Lung (tissue), 17 donors: ENCODE measurements at places on chromosomes 3 and 15.

- no peak for DNase-seq
Observed at GRCh38 chr3:111863942-111864694, 5.1 kb downstream of the PHLDB2 start.

- DNase-seq: no peak
Observed at GRCh38 chr15:42332331-42332730, 27.0 kb upstream of the CAPN3 start.

GRCh38 chr15:93929375-93930094 is 301.8 kb upstream of the MCTP2 start:
- peak; percentile 8 for DNase-seq

DNA sequence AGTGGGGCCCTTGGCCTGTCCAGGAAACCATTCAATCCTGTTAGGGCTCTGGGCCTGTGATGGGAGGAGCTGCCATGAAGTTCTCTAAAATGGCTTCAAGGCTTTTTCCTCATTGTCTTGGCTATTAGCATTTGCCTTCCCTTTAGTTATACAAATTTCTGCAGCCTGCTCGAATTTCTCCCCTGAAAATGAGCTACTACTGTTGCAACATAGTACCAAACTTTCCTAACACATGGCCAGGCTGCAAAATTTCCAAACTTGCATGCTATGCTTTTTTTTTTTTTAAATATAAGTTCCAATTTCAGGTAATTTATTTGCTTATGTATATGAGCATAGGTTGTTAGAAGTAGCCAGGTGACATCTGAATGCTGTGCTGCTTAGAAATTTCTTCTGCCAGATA is 560.8 kb upstream of the TBL1XR1 start:
- DNase-seq: no peak

GRCh38 chr3:56137415-56137814 is 330.9 kb downstream of the ERC2 start:
- DNase-seq: no peak

GRCh38 chr3:122097141-122097540 is 42.0 kb downstream of the CD86 start:
- DNase-seq: no peak

DNA sequence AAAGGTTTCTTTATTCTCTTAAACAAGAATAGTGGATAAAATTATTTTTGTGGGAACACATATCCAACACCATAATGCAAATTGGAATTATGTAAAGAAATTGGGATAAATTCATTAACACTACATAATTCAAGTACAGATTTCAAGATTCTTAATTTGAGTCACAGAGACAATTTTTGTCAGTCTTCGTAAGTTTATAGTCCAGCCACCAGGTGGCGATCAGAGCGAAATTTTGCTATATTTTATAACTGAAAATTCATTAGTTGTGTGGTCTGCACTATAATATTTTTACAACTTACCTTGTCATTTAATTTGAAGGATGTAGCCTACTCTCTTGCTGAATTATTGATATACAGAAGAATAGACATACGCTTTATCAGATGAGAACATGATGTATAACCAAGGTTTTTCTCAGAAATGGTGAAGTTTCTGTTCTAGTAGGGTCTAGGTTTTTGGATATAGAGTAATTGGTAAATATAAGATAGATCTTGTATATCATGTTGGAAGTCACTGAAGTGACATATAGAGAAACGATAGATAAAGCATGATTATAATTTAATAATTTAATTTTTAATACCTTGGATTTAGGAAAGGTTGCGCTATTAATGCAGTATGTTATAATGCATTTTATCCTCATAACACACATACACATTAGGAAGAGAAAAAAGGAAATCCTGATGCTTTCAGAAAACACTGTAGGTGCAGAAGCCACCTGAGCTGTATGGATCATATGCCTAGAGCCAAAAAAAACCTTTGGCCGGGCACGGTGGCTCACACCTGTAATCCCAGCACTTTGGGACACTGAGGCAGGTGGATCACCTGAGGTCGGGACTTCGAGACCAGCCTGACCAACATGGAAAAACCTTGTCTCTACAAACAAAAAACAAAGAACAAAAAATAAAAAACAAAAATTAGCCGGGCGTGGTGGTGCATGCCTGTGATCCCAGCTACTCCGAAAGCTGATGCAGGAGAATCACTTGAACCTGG is 31.7 kb downstream of the PLSCR4 start:
- peak; percentile 66 for DNase-seq

DNA sequence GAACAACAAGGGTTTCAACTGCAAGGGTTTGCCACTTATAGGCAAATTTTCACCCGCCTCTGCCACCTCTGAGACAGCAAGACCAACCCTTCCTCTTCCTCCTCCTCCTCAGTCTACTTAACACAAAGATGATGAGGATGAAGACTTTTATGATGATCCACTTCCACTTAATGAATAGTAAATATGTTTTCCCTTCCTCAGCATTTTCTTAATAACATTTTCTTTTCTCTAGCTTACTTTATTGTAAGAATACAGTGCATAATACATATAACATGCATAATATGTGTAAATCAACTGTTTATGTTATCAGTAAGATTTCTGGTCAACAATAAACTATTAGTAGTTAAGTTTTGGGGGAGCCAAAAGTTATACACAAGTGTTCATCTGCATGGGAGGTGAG is 77.4 kb downstream of the KLF15 start:
- DNase-seq: no peak

DNA sequence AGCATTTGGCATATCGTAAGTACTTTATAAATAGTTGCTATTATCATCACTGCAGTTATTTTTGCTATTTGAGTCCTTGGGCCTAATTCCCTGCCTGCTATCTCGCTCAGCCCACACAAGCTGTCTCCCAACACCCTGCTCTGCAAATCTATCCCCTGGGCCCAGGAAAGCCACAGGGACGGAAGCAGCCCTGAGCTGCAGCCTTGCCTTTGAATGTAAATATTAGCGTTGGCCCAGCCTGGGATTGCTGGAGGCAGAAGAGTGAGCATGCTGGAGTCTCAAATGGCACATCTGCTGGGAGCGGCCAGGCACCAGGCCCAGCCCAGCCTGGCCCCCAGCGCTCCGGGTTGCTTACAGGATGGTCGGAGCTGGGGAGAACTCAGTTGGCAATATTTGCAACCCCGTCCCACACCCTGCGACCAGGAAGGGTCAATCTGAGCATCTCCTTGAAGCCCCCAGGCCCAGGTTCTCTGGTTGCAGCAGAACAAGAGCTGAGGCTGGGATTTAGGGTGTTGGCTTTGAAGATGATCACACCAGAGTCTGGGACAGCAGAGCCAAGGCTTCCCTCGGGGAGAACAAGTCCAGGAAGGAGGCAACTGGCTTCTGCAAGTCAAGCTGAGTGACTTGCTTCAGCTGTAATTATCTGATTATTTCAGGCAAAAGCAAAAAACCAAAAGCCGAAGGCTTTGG is 529.6 kb downstream of the SHQ1 start:
- DNase-seq: peak; percentile 61

DNA sequence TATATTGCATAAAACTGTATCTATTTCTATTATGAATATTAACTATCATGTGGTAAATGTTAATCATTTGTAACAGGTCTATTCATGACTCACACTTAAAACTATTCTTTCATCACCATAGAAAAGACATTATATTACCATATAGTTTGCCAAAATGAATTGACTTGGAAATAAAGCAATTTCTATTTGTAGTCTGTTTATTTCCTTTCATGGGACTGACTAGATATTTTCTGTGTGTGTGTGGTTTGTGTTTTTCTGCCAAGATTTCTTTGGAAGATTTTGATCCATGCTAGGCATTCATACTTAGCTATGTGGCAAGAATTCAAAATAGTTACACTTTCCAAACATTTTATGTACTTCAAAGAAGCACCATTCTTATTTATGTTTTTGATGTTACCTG is 522.5 kb upstream of the AGTR1 start:
- DNase-seq: no peak

GRCh38 chr3:132418916-132419315 is 1.6 kb downstream of the DNAJC13 start:
- DNase-seq: peak; percentile 32

GRCh38 chr3:48422272-48422671 is 7.6 kb downstream of the PLXNB1 start:
- DNase-seq: no peak

- DNase-seq: no peak
Observed at GRCh38 chr3:52121464-52121805, 32.8 kb downstream of the POC1A start.

DNA sequence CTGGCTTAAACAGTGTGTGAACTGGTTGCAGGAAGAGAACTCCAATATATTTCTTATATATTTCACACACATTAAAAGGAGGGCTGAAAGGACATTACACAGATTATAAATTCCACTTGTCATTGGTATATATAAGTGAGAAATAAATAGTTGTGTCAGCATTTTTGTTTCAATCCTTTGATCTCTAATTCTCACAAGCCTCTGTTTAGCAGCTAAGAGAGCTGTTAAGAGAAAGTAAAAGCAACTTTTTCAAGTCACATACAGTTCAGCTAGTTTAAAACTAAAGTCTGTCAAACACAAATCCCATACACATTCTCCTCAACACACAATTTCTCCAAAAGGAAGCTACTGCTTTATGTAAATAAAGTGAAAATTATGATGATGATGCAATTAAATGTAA is 70.5 kb upstream of the CCDC39 start:
- DNase-seq: no peak

- DNase-seq: no peak
Observed at GRCh38 chr3:140766465-140766864, 88.6 kb downstream of the TRIM42 start.

DNA sequence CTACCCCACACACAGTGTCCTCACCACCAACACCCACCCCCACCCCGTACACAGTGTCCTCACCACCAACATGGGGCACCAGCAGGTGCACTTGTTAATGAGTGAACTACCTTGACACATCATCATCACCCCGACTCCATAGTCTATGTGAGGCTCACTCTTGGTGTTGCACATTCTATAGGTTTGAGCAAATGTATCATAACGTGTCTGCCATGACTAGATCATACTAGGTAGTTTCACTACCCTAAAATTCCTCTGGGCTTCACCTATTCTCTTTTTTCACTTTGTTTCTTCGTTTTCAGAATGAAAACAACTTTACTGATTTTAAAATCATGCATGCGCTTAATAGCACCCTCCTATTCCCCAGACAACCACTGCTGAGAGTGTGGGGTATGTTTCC is 102.6 kb upstream of the SLC6A6 start:
- no peak for DNase-seq

- no peak for DNase-seq
Observed at GRCh38 chr3:175777495-175777894, 918.4 kb downstream of the NAALADL2 start.

- no peak for DNase-seq
Observed at GRCh38 chr3:188292827-188293226, 138.9 kb downstream of the LPP start.

GRCh38 chr15:74664028-74664616 is 31.7 kb downstream of the EDC3 start:
- DNase-seq: no peak

GRCh38 chr3:18245721-18246120 is 179.4 kb downstream of the SATB1 start:
- DNase-seq: no peak

GRCh38 chr3:127090218-127091160 is 102.4 kb upstream of the PRR23E start:
- DNase-seq: no peak

GRCh38 chr3:65762235-65762580 is 276.5 kb downstream of the MAGI1 start:
- no peak for DNase-seq

- DNase-seq: no peak
Observed at GRCh38 chr3:165463531-165463930, 267.3 kb upstream of the SLITRK3 start.

DNA sequence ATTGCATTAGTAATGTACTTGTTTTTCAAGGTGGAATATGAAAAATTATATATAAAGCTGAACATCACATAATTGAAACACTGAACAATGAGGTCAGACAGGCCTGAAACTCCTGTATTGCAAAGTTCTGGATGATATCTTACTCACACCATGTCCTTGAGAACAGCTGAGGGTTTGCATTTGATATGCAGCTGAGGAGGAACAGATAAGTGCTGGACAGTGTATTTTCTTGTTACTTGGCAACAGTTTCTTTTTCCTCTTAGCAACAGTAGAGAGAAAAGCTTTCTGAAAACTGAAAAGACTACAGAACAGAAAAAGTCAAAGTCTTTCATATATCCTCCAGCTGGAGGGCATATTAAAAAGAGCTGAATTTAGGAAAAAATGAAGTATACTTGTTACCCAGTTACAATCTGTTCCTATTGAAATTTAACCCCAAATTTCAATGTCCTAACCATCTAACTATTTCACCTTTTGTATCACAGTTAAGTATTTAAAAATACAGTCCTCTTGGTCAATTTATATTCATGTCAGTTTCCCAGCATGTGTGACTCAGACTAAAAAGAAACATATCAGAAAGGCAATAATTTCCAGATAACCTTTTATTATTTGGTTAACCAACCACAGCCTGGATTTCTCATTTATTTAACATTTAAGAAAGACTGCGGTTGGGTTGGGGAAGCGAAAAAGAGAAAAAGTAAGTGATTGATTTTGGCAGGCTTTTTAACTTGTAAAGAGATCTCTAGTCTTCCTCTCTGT is 733.0 kb upstream of the DPPA4 start:
- DNase-seq: peak; percentile 13

DNA sequence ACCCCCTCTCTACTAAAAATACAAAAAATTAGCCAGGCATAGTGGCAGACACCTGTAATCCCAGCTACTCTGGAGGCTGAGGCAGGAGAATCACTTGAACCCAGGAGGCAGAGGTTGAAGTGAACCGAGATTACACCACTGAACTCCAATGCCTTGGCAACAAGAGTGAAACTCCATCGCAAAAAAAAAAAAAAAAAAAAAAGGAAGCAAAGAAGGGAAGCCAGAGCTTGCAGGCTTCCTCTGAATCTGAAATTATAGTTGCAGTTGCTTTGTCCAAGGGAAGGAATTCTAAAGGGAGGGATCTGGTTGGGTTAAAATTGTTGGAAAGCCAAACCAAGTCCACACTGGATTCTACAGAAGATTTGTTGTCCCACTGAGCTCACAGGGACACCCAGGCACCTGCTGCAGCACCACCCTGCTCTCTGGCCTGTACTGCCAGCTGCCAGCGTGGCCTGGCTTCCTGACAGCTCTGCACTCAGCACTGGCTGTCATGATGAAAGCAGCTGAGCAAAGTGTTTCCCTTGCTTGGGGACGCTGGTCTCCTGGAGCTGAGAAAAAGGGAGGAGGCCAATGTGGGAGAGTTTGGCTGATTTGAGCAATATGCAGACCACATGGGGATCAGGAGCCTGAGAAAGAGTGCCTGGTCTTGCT is 88.8 kb upstream of the HES1 start:
- no peak for DNase-seq

- DNase-seq: no peak
Observed at GRCh38 chr3:153864793-153865192, 256.4 kb upstream of the ARHGEF26 start.

GRCh38 chr3:51815614-51816013 is 36.6 kb upstream of the IQCF6 start:
- DNase-seq: no peak

- no peak for DNase-seq
Observed at GRCh38 chr3:58009749-58010535, 1.7 kb downstream of the FLNB start.
